Prostate gland (tissue), 2 donors: ENCODE measurements at places on chromosomes 13 and 19. TPM values are rescaled to one million over a fixed set of nuclear protein-coding genes. Genes with fewer than 3 reads are reported as not detected.

Gene SHISA7
- total RNA-seq: not detected

DNA sequence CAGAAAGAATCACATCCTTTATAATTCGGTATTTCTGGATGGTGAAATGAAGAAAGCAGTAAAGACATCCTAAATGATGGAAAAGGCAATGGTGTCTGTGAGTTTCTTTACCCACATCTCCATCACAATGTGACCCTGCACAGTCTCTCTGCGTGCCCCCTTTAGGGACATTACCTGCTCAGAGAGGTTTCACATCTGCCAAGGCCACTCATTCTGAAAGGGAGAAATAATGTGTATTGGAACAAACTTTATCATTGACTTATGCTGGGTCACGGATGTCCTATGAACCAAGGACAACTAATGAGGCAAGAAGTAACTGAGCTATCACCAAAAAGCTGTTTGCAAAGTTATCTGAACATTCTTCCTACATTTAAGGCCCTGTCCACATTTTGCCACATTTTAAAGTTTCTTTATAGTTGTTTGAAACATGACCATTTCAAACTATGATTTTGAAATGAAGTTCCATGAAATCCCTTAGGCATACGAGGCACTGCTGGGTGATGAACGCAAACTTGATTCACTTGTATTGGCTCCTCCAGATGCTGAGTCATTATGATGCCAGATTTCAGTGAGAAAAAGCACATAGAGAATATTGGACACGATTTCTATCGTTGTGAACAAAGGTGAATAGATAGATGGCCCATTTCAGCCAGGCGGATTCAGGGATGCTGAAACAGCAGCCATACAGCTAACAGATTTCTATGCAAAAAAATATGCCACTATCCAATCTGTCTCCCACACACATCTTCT, 63.5 kb upstream of the HMGB1 start:
- DNase-seq: no peak
- H3K27me3 ChIP-seq: no peaks in the 10 kb centered on the region
- no peaks in the 10 kb centered on the region for H3K4me1 ChIP-seq
- H3K27ac ChIP-seq: no peak overlapping the region

GRCh38 chr19:14375582-14376291, 5.5 kb upstream of the ADGRE5 start:
- peaks cover 6% of the 10 kb centered on the region for H3K4me1 ChIP-seq
- DNase-seq: no peak
- no peaks in the 10 kb centered on the region for H3K27me3 ChIP-seq

Gene TNFSF13B
- total RNA-seq: 9.1 TPM

- no peaks in the 10 kb centered on the region for H3K27me3 ChIP-seq
- H3K4me1 ChIP-seq: no peaks in the 10 kb centered on the region
- no peaks in the 10 kb centered on the region for H3K36me3 ChIP-seq
- DNase-seq: no peak
These were observed 554.6 kb downstream of the RFC3 start for GRCh38 chr13:34372581-34372980.
